T-cell (primary cell): ENCODE measurements at places on chromosomes 5 and 9.

DNA sequence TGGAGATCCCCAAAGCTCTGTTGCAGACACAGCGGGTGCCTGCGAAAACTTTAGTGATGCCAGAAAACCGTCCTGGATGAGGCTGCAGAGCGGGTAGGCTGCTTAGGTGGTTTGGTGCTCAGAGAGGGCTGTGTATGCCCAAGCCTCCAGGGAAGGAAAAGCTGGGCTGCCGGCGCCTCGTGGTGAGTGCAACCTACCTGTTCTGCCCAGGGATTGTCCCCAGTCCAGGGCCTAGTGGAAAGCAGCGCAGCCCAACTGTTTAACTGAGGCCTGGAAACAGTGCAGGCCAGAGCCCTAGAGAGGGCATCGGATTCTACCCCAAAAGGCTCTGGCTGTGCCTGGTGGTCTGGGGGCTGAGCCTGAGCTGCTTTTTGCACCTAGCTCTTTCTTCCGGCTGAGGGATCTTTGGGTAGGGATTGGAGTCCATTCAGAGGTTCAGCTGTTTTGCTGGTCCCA, 2.8 kb downstream of the LMX1B start:
- no peak for DNase-seq

DNA sequence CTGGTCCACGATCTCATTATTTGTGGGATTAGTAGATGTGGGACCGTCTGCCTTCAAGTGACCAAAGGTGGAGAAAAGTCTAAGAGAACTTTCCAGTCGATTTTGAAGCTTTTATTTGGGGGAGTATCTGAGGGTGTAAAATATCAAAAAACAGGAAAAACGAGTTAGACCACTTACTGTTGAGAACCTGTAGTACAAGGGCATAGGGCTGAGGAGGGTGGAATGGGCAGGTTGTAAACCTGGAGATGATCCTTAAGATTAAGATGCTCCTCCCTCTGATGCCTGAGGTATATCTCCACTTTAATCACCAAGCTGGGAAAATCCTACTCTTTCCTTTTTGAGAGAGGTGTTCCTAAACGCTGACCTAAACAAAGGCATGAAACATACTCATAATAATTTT, 32.0 kb upstream of the GTF2H2C start:
- no peak for DNase-seq

DNA sequence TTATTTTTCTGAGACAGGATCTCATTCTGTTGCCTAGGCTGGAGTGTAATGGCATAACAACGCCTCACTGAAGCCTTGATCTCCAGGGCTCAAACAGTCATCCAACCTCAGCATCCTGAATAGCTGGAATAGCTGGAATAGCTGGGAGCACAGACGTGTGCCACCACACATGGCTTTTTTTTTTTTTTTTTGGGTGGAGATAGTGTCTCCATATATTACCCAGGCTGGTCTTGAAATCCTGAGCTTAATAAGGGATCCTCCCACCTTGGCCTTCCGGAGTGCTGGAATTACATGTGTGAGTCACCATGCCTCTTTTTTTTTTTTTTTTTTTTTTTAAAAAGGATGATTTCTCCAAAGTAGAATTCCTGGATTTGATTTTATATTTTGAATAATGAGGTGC, 60.7 kb downstream of the NSD1 start:
- DNase-seq, result no peak

DNA sequence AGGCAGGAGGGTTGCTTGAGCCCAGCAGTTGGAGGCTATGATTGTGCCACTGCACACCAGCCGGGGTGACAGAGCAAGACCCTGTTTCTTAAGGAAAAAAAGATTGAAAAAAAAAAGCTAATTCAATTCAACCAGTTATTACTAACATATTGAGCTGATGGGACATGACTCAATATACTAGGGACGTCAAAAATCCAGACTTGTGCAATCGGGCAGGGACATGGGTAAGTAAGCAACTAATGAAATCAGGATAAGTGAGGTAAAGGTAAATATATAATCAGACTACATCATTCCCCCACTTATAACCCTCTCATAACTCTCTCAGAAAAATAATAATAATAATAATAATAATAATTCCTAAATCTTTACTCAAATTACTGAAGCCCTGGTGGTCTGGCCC, 975 bp upstream of the HAVCR1 start:
- no peak for DNase-seq

GRCh38 chr9:125399165-125399564, 137.5 kb downstream of the GAPVD1 start:
- no peak for DNase-seq
